CD14-positive monocyte (primary cell): ENCODE measurements at places on chromosomes 3 and 15.

- DNase-seq, result no peak
Observed at GRCh38 chr3:116263842-116264545, 181.3 kb downstream of the LSAMP start.

DNA sequence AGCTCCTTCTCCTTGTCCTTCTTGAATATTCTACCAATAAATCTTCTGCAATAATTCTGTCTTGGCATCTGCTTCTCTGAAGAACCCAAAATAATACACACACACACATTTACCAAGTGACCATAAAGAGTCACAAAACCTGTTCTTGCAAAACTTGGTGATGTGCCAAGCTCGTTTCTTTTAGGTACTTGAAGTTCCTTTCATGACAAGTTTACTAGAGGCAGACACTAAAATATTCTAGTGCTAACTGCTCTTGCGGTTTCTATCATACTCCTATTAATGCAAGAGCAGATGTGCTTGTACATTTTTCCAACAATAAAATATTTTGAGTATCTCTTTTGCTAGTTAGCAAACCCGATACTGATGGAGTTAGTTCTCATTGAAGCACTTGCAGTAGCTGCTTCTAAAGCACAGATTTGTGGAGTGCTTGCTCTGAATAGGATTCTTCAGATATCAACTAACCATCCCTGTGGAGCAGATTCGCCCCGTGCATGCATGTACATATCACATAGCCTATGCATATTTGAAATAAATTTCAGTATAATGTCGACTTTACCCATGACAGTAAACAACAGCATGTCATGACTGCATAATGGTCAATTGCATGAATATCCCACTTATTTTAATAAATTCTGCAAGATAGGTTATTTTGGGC, 23.2 kb downstream of the HHLA2 start:
- no peak for DNase-seq

DNA sequence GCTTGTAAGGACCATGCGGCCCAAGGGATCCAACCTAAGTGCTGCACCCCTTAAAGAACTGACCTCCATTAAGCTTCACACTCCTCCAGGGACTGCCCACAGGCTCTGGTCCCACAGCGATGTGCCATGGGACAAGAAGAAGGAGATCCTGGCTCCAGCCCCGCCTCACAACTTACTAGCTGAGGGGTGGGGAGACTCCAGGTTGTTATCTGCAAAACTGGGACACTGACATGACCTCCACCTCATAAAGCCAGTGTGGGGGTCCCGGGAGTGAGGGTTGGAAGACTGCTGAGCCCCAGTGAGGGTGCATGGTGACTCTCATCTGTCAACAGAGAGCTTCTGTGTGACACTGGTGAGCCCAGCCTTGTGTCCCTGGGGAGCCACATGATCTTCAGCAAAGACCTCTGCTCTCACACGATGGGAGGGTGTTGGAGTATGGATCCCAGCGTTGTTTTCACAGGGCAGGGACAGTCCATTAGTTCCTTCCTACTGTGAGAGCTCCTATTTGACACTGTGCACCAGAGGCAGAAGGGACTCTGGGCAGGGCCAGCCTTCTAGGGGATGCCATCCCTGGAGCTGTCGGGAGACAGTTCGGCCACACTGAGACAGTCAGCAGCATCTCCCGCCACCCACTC, 26.7 kb downstream of the EAF1 start:
- no peak for DNase-seq

DNA sequence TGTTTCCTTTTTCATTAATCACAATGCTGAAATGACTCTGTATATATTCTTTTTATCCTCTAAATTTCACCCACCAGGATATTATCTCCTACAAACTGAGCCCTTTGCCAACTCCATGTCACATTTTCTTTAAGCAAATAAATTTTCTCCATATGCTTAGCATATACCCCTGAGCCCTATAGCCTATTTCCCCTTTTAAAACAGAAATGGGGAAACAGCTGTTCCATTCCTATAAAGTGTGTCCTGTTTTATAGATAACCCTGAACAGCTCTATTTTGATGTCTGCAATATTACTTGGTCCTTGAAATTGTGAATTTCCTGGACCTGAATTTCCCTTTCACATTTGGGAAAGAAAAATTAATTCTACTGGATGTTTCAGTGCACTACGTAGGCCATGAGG, 15.6 kb upstream of the FILIP1L start:
- DNase-seq, result no peak

DNA sequence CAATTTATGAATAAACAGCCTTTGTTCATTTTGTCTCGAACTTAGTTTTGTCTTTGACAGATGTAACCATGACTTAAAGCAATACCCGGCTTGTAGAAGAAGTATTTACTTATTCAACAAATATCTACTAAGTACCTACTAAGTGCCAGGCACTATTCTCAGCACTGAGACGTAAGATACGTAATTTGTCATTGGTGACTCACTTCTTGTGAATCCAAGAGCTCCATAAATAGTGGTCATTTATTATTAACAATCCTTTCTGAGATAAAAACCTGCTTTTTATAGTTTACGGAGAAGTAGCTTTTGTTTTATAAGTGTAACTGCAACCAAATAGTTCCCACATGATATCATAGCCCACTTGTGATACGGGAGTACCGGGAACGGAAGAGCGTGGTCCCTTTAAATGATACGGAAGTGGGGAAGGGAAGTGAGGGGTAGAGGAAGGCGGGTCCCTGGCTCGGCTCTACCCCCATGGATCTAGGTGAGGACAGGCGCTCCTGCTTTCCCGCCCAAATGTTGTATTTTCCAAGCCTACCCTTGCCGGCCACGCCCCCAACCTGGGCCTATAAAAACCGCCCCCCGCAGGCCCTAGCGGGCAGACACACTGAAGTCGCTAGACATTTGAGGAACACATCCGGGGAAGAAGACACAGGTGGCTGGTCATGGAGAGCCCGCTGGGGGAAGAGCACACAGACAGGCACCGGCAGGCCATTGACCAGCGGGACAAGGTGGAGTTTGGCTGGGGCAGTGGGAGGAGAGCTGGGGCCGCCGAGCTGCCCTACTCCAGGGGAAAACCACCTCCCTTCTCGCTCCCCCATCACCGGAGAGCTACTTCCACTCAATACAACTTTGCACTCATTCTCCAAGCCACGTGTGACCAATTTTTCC, at the start of gene SAMMSON:
TSS of gene SAMMSON (plus strand) at position 594 of the 888 bp plus-strand sequence.
- DNase-seq, result no peak

- DNase-seq, result no peak
Observed at GRCh38 chr15:66701422-66702034, 508 bp upstream of the SMAD6 start.

DNA sequence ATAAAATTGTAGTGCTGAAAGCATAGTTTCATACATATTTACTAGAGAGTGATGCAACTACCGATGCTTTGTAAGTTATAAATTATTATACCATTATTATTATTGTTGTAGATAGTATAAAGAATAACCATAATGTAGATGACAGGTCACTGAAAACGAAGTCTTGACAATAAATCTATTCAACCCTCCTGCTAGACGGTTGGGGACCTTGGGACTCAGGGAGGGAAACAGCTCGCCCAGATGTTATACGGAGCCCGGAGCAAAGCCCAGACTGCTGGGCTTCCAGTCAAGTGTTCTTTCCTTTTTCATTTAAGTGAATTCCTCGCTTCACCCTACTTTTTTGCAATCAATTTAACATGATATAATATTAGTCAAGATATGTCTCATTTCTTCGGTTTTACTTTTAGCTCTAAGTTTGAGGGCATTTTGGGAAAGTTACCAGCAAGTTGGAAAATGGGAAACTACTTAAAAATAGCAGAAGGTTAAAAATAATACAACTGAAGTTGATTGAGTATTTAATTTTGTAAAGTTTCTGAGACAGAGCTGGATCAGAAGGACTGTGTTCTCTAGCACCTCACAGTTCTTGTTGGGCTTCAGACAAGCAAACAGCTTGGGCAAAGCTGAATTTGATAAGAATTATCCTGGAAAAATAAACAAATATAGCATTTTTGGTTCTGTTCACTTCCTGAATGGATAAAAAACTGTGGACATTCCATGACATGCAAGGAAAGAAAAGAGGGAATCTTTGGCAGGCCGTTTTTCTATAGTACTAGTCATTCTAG, 173.4 kb upstream of the TP63 start:
- DNase-seq, result no peak
